D721Med (cell line): ENCODE measurements at places on chromosomes 4 and X.

DNA sequence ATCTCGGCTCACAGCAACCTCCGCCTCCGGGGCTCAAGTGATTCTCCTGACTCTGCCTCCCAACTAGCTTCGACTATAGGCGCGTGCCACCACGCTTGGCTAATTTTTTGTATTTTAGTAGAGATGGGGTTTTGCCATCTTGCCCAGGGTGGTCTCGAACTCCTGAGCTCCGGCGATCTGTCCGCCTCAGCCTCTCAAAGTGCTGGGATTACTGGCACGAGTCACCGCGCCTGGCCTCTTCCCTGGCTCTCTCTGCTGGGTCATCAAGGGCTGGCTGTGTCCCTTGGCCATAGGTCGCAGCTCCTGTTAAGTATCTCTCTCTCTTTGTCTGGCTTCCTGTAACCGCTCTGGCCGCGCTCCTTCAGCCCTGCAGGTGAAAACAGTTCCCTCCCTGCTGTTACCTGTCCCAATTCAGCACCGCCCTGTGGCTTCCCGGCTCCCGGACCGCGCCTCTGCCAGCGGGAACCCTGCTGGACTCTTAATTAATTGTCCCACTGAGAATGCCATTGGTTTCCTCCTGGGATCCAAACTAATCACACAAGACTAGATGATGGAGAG lies 1.3 kb upstream of the RGS12 start:
- DNase-seq: no peak

DNA sequence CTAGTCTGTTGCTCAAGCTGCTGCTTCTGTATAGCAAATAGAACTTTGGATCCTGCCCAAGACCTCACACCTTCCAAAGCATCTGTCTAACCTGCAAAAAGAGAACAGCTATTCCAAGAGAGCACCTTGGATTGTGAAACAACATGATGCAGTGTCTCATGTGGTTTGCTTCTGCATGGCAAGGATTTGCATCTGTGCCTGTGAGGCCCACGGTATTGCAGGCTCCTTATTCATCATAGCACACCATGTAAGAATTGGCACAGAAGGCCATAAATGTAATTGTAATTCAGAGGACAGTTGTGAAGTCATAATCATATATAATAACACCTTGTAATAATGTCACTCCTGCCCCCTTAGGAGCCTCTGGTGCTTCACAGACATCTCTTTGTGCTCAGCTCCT lies 147.1 kb downstream of the ZNF674 start:
- no peak for DNase-seq

GRCh38 chrX:22985958-22986357 lies 13.8 kb upstream of the DDX53 start:
- no peak for DNase-seq

DNA sequence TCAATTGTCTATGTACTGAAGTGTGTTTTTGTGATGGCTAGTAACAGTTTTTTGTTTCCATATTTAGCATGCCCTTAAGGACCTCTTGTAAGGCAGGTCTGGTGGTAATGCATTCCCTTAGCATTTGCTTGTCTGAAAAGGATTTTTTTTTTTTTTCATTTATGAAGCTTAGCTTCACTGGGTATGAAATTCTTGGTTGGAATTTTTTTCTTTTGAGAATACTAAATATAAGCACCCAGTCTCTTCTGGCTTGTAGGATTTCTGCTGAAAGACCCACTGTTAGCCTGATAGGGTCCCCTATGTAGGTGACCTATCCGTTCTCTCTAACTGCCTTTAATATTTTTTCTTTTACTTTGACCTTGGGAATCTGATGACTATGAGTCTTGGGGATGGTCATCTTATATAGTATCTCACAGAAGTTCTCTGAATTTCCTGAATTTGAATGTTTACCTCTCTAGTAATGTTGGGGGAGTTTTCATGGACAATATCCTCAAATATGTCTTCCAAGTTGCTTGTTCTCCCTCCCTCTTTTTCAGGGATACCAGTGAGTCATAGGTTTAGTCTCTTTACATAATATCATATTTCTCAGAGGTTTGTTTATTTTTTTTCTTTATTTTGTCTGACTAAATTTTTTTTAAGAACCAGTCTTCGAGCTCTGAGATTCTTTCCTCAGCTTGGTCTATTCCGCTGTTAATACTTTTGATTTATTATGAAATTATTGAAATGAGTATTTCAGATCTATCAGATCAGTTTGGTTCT lies 157.1 kb upstream of the PGRMC2 start:
- DNase-seq: no peak

DNA sequence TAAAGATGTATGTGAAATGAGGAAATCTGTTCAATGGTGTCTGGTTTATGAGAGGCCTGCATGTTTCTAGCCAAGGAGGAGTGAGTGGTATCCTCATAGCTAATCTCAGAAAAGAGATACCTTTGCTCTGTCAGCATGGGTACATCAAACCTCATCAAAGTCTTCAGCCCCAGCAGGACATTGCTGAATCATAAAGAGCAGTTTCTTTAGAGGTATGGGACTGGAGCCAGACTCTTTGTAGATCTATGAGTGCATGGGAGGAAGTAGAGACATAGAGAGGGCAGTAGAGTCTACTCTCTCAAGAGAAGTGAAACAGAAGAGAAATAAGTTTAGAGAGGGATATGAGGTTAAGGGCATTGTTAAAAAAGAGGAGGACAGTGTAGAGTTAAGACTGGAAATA lies 1950.9 kb downstream of the ARAP2 start:
- DNase-seq: no peak

DNA sequence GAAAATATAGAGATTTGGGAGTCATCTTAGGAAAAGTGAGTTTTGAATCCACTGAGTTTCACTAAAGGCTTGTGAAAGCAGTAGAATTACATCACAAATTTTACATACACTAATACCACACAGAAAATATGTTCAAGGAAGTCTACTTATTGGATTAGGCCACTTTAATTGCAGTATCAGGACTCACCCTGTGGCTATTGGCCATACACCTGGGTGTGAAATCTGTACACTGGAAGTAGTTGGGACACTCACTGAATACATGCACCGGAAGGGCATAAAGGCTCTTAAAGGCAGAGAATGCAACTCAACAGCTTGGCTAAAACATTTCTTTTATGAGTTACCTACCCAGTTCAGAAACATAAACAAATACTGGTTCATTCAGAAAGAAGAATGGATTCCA lies 19.8 kb downstream of the MAOB start:
- DNase-seq: no peak

GRCh38 chrX:31679861-31680260 lies 608.0 kb upstream of the FTHL17 start:
- no peak for DNase-seq

- peak; percentile 88 for DNase-seq
Measured at GRCh38 chr4:1746265-1746691, 25.0 kb downstream of the TACC3 start.

DNA sequence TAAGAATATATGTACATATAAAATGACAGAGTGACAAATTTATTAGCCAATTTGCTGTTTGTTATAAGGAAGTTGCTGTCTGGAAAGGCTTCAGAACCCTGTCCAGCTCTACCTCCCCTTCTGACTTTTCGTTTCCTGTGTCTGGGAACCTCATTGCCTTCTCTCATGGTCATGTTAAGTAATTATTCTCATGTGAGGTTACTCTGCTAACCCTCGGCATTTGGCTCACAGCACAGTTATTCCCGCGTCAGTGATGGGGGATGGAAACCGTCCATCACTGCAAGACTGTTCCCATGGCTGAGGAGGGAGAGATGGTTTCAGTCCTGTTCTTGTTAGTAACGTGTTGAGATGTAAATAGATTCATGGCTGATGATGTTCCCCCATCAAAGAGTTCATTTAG lies 11.9 kb downstream of the EDNRA start:
- DNase-seq: no peak

DNA sequence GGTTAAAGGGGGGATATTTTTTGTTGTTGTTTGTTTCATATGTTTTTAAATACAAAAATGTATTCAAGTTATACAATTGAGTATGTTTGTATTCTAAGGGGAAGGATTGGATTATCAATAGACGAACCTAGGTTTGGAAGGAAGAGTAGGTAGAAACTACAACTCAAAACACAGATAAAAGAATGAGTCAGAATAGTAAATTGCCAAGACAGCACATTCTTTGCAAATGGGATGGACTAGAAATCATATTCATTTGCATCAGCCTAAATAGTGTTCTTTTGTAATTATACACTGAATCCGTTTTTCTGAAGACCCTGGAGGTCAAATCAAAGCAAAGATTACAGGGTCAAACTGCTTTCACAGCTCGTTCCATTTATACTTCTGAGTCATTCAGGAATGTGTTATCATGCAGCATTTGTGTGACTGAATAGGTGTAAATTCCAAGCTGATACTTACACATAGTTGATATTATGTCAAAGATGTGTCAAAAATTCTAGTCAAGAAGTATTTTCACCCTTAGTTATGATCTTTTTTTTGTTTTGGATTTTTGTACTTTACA lies 273.3 kb upstream of the FAT4 start:
- no peak for DNase-seq
